GM23338 (cell line): ENCODE measurements at places on chromosomes 2 and 18.

DNA sequence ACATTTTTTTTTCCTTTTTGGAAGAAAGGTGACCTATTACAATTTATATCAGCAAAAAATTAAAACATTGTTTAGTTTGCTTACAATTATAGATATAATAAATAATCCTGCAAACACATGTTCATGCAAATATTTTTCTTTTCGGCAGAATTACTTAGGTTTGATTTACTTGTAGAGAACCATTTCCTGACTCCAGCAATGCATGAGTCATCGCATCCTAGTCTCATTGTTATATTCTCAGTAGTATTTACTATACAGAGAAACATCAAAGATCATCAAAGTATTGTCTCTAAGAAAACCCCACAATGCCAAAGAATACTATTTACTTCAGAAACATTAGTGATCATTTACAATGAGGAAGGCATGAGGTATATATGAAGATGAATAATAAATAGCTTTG lies 40.4 kb upstream of the MTIF2 start:
- no peak for DNase-seq

DNA sequence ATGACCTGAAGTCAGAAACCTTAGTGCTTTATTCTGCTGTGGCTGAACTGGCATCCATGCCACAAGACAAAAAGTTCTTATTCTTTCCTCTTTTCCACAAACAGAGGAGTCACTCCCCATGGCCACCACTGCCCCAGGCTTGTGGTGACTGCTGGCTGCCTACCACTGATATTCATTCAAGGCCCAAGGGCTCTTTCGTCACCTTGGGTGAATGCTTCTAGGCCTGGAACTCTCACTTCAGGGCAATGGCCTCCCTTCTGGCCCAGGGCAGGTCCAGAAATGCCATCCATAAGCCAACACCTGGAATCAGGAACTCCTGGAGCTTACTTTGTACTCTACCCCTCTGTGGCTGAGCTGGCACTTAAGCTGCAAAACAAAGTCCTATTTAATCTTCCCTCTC lies 109.8 kb downstream of the NAT8 start:
- DNase-seq, result no peak

- DNase-seq, result peak; percentile 68
Measured at GRCh38 chr2:3959372-3959771, 256.0 kb downstream of the DCDC2C start.

DNA sequence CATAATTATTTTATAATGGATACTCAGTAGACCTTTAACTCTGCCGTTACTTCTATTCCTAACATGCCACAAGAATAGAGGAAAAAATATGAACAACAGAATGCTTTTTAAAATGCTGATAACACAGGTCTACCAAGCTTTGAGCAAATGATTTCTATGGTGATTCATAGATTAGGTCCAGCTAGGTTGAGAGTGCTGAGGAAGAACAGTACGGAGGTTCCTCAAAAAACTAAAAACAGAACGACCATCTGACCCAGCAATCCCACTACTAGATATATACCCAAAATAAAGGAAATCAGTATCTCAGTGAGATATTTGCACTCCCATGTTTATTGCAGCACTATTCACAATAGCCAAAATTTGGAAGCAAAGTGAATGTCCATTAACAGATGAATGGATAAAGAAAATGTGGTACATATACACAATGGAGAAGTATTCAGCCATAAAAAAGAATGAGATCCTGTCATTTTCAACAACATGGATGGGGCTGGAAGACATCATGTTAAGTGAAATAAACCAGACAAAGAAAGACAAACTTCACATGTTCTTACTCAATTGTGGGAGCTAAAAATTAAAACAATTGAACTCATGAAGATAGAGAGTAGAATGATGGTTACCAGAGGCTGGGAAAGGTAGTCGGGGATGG lies 111.6 kb upstream of the SERTAD2 start:
- DNase-seq, result no peak

DNA sequence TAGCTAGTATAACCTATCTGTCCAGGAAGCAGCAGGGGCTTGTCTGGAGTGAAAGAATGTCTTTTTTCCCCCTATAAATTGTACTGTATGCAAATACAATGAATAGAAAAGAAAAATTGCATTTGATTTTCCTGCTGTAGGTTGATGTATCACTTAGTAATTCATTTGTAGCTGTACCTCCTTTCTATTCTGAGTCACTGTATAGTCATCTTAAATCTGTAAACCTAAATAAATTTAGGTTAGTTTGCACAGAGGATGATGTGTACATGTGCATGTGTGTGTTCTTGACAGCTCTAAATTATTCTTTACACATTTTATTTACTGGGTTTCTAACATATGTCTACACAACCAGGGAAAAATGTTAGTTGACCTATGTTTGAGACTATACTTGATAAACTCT lies 478.7 kb upstream of the CNTNAP5 start:
- DNase-seq, result no peak

DNA sequence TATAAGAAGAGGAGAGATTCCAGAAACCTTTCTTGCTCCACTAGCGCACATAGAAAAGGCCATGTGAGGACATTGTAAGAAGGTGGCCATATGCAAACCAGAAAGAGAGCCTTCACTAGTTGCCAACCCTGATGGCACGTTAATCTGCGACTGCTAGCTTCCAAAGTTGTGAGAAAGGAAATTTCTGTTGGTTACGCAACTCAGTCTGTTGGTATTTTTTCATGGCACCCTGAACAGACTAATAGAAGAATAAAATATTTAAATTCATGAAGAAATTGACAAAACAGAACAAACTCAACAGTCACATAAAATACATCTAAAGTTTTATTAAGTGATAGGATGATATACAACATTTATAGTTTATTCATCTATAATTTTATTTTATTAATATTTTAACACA lies 625.9 kb upstream of the NRXN1 start:
- DNase-seq, result no peak

DNA sequence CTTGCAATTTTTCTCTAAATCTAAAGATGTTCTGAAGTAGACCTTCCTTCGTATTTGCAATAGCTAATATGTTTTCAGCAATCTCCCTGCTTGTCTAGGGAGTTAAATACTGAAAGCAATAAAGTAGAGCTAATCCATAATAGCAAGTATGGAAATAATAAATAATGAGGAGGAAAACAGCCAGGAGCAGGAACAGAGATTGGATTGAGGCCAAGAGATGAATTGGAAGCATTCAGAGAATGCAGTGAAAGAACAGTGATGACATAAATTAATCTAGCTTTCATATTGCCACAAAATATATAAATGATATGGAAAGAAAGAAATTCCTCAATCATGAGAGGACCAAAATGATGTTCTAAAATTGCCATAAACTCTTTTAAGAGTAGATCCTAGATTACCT lies 679.7 kb downstream of the METTL4 start:
- DNase-seq, result no peak

GRCh38 chr2:119706221-119706620 lies 27.2 kb downstream of the TMEM177 start:
- DNase-seq, result no peak

DNA sequence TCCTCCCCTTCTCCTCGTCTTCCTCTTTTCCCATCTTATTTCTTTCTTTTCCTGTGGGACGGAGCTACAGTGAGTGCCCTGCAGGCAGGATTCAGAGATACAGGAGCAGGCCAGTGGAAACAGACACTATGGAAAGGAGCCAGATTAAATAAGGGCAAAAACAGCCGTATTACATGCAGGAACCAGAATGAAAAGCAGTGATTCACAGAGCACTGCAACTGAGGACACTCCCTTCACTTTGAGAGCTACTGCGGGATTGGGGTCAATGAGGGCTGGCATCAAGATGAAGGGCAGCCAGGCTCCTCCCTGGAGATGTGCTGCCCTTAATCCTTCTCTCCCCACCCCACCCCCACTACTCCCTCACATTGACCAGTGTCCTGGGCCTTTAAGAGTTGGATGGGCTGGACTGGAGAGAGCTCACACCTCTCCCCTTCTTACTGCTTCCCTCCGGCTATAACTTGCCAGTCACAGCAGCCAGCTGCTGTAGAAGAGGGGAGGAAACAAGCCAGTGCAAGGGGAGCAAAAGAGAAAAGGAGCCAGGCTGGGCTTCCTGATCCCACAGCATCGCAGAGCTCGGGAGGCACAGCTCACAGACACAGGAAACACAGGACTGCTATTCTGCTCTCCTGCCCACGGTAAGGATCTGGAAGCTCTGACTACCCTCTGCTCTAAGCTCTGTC lies at the start of gene PLCD4:
PLCD4 (plus strand) TSS at position 464 of the 680 bp plus-strand sequence. CDS start 7,841 bp downstream, outside the sequence.
- peak; percentile 38 for DNase-seq

DNA sequence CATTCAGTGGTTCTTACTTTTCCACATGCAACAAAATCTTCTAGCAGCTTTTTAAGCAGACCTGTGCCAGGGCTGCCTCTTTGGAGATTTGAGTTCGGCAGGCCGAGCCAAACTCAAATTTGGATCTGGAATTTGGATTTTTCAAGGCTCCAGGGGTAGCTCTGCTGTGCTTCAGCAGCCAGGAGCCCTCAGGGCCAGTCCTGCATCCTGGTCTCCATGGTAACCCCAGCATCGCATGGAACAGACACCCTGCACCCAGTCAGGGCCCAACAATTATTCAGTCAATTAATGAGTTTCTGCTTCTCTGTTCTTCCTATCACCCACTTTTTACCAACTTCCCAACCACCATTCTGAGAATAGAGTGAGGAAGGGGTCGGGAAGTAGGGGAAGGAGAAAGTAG lies 30.0 kb downstream of the EN1 start:
- DNase-seq, result no peak

DNA sequence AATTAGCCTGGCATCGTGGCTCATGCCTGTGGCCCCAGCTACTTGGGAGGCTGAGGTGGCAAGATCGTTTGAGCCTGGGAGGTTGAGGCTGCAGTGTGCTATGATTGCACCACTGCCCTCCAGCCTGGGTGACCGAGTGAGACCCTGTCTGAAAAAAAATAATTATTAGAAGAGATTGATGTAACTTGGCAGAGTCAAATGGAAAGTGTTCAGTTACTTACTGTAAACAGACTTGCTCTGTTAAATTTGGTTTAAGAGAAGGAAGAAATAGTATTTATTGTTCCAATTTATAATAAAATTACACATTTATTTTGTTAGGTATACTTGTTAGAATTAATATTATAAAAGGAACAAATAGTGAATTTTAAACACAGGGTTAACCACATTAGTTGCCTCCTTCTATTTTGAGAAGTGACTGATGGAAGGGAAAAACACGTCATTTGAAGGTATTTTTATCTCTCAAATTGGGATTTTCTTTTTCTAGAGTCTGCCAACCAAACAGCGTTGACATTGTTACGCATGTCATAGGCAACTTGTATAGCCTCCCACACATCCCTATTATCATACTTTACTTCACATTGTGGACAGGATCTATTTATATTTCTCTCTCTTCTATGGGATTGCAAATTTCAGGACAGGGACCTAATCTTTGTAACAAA lies 118.8 kb upstream of the B3GNT2 start:
- DNase-seq, result no peak

DNA sequence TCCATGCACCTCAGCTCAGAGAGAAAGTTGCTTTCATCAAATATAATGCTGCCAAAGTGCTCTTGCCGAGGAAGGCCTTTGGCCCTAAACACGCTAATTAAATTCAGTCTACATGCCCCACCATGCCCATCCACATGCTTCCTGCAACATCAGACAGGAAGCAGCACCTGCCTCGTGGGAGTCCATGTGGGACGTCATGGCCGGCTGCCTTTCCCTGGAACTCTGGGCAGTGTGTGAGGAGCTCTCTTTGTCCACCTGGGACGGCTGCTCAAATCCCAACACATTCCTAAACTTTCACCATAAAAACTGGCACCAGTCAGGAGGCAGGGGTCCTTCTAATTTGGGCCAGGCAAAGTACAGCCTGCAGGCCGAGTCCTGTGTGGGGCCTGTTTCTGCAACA lies 23.1 kb downstream of the FAM178B start:
- DNase-seq, result no peak

DNA sequence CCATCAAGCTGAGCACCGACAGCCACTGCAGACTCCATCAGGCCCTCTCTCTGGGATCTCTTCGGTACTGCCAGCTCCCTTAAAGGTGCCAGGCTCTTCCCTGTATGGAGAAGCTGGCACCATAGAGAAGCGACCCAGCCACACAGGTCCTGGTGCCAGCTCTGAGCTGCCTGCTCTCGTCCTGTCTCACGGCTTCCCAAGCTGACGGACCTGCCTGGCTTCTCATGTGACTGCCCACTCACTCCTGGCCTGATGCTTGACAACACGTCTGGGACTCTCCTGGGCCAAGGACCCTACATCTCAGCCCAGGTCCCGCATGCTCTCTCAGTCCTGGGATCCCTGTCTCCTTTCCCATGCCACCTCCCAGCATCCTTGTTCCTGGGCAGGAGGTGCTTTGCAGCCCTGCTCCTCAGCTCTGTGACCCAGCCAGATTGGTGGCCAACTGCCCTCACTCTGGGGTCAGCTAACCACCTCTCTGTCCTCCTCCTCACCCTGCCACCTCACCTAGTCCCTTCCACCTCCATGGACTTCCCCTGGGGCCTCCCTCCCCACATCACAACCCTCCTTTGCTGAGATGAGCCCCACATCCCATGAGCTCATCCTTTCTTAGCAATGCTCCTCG lies 12.5 kb upstream of the ATOH8 start:
- no peak for DNase-seq

DNA sequence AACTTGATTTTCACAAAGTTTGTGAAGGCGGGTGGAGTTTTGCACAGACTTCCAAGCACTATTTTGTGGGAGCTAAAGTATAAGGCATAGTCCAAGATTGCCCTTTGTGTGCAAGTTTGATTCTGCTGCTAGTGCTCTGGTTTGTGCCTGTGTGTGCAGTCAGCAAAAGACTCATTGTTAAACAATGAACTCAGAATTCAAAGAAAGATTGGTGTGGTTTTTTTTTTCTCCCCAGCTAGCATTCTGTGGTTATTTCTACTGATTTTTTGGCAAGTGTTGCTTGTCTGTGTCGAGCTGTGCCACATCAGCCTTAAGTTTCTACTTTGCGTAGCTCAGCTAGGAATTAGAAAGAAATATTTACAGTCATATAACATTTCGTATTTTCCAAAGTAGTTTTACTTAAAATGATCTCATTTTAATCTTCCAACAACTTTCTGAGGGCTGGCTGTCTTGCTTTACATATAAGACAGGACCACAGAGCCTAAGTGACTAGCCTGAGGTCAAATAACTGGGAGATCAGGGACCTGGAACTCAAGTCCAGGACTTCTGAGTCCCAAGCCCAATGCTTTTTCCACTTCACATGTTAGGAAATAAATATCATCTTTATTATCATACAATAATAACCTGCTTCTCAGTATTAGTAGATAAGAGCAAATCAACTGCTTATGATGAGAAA lies 69.8 kb downstream of the BABAM2 start:
- no peak for DNase-seq

- no peak for DNase-seq
Measured at GRCh38 chr2:230134496-230135129, 65.9 kb upstream of the SLC16A14 start.
